ENCODE measurements at places on chromosomes 7 and 10.

DNA sequence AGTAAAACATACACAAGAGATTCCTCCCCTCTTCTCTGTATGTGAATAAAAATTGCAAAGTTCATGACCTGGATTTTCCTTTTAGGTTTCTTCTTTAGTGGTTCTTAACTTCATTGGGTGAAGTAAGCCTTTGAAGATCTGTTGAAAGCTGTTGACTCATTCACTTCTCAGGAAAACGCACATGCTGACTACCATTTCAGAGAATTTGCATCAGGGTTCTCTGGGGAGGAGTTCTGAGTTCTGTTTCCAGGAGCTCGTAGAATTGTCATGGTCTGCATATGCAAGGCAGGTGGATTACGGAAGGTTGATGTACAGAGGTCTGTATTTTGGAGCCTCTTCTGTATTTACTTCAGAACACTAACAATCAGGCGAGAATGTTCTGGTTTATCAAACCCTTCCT, 962 bp upstream of the SLC26A4 start:
- no peak for DNase-seq

GRCh38 chr7:108385834-108386422, 70.3 kb downstream of the NRCAM start:
- DNase-seq: no peak

- no peak for DNase-seq
Observed at GRCh38 chr10:11153766-11154165, 136.1 kb downstream of the CELF2 start.

DNA sequence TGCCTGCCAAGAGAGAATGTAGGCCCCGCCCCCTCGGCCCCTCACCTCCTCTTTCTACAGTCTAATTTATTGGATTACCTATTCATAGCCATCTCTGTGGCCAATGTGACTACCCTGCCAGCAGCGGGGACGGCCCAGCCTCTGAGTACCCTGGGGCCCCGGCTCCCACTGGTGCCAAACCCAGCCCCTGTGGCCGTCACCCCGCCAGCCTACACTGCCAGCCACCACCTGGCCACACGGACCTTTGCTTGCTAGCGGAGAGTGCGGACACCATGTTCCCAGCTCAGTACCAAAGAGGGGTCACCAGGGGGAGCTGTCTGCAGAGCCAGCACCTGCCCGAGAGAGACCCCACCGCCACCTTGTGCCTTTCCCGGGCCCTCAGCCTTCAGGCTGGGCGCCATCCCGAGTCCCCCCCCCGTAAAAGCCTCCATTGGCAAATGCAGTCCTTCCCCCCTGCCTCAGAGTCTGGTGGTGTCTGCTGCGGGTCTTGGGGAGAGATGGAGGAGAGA, 511.1 kb downstream of the ZNF37A start:
- no peak for DNase-seq

DNA sequence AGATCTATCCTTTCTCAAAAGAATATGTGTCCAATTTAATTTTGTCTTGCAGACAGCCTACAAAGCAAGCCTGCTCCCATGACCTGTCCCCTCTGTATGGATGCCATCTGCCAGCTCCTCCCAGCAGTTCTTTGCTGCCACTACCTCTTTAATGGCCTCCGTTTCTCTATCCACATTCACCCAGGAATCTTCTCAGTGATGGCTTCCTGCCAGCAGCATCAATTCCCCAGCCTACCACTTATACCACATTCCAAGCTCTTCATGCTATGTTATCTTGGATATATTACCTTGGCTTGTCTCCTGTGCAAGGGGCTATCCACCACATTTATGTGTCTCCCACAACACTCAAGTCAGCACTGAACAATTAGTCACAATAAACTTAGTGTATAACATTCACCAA, 133.2 kb downstream of the VPS50 start:
- no peak for DNase-seq

DNA sequence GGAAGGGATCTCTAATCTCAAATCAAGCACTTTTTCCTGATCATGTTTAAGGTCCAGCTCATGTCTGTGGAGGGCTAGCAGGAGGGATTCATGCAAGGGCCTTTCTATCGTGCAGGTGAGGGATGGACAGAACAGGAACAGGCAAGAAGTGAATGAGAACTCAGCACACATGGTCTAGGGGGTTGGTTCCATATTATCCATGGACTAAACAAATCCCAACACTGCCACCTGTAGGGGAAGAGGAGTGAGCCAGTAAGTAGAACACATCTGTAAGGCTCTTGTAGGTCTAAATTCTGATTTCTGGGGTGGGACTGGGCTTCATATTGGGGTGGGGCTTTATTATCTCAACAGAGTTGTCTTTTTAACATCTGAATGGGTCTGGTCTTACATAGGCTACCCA, 138.0 kb upstream of the TARP start:
- no peak for DNase-seq

DNA sequence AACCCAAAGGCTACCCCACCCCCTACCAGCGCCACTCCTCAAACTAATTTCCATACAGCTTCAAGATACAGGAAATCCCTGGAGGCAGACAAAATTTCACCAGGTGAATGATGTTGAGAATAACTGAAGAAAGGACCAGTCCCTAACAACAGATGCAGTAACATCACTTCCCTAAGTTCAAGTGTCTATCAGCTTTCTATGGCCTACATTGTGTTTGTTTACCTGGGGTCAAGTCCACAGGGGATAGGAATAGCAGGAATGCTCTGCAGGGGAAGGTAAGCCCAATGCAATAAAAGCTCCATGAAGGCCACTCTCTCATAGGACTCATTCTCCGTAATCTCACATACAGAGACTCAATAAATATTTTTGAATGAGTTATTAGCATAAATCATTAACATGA, 26.9 kb downstream of the FAM13C start:
- no peak for DNase-seq

DNA sequence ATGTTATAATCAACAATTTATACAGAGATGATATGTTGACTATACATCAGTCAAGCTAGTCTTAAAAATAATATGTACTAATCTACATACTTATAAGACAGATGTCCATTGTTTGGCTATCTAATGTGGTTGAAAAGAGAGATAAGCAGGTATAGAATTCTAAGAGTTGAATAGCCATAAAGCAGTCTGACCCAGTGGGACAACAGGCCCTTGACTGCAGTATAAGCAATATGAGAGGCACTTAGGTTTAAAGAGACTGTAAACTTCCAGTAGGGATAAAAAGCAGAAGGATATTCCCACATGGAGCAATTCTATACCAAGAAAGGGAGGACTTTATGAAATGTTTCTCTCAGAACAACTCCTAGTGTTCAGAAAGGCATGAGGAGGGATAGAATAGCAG, 139.3 kb downstream of the ELAPOR2 start:
- DNase-seq: no peak

DNA sequence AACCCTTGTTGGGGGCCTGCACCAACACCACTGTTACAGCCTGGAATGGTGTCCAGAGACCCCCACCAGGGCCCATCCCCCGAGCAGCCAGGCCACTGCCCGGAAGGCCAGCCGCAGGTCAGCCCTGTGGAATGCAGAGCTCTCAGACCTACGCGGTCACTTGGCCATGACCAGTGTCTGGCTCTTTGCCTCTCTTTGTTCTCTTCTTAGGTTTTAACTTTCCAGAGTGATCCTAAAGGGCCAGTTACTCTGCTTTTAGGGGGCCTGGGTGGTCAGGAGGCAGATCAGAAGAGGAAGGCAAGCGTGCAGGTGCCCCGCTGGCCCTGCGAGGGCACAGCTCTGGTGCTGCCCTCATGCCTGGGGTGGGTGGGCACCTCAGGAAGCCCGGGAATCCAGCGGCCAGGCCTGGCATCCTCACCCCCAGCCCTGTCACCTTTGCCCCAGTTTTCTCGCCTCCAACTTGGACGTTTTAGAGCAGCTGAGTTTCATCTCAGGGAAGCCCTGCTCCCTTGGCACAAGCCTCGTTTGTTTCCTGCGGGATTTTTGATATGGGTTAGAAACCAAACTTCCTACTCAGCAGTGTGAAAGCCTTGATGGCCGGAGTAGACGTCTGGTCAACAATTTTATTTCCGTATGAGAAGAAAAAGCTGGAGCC, 62.5 kb upstream of the CHST15 start:
- no peak for DNase-seq

- DNase-seq: no peak
Observed at GRCh38 chr10:70760271-70760787, 24.8 kb downstream of the TBATA start.

DNA sequence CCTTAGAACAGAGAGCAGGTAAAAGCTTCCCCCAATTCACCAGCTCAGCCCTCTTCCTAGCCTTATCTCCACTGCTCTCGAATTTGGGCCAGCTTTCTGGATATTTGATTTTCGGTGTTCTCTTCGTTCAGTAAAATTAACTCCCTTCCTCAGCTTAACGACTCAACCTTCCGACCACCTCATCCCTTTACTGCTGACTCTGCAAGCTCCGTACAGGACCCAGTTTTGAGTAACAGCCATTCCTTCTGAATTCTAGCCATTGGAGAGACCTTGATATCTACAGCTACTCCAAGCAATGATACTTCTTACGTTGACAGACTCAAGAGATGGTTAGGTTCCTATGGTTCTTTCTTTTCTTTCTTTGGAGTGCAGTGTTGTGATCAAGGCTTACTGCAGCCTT, 65.8 kb downstream of the ATE1 start:
- DNase-seq: no peak

DNA sequence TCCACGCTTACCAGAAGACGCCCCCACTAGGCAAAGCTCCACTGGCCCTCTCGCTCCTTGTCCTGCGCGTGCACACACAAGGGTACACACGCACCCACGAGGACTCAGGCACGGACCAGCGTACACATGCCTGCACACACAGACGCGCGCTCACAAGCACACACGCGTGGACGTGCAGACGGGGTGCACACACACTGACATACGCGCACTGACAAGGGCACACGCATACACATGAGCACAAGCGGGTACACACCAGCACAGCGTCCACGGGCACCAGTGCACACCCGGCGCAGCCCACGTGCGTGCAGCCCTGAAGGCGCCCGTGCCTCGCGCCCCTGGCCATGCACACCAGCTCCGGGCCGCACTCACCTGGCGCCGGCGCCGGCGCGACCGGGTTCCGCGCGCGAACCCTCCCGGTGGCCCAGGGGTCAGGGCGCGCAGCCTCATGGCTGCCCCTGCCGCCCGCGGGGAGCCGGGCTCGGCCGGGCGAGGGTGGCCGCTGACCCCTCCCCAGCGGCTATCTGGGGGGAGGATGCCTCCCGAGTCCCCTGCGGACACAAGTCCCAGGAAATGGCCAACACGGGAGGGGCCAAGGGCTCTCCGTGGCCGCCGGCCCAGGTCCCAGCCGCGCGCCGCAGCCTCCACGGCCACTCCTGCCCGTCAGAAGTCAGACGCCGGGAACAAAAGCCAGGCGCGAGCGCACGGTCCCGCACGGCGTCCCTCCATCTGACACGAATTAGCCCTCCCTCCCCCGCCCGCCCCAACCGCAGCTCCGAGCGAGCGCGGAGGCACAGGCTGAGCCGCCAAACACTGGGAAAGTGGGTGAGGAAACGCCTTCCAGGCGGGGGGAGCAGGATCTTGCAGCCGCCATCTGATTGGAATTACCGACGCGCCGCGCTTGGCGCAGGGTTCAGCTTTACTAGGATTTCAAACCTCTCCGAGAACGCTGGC, 45.0 kb downstream of the TNS3 start:
- no peak for DNase-seq

GRCh38 chr10:70851597-70852475, 36.1 kb downstream of the SGPL1 start:
- DNase-seq: no peak

DNA sequence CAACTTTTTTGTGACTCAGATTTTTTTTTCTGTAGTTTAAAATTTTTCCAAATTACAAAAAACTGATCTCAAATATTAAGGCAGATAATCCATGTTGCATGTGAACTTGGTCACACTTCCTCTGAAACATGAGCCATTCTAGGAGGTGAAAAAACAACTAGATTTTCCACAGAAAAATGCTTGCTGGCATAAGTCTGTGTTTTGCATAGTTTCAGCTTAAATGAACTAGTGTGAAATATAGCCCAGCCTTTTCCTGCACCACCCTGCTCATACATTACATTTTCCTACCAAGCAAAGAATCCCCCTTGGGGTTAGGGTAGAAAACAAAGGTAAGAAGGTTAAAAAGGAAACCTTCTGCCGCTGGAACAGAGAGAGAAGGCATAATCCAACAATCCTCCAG, 48.2 kb downstream of the SLC25A13 start:
- DNase-seq: no peak

- DNase-seq: no peak
Observed at GRCh38 chr7:1228545-1229201, 4.0 kb upstream of the UNCX start.

DNA sequence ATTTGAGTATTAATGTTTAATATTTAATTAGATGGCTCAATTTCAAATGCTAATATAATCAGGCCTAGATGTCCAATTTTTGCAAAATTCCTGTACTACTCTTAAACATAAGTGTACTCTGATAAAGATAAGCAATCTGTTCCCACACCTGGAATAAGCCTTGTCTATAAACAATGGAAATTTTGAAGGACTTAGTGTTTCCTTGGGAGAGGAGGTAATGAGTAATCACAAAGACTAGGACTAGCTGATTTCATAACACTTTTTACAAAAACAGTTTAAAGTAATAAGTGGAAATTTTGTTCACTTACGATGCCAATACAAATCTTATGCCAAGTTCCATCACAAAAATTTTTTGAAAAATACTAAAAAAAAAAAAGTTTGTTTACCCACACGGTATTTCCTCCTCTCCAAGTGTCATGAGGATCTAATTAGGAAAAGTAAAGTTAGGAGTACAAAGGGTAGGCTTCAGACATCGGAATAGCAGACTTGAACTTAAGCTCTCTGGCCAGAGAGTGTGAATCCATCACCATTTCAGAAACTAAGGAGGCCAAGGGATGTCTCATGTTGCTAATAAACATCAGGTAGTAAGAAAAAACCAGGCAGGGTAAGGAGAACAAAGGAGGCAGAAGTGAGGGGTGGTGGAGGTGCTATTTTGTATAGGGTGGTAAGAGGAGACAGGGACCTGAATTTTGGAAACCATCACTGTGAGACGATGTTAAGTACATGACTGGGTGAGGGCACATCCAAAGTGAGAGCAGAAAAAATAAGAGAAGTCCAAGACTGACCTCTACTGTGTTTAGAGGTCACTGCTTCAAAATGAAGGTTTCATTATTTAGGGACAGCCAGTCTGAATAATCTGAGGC, 61.3 kb downstream of the RAPGEF5 start:
- no peak for DNase-seq

DNA sequence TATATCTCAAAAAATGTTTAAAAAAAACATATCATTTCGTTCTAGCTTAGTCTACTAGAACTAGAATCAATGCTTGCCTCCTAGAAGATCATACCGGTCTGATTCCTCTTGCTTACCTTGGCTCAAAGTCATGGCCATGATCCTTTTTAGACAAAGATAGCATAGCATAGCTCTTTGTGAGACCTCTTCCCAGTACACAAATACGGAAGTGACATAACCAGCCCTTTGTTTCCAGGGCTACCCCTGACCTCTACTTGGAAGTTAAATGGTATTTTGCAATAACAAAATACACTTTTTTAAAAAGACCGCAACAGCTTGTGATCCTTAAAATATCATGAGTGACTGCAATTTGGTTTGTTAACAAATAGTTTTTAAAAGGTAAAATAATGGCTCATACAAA, 130.7 kb upstream of the NOBOX start:
- no peak for DNase-seq

Data from NCI-H1930 (cell line).